Activated T-helper 17 cell treated with anti-CD3 and anti-CD28 coated beads, Interleukin-2, amount 50 U/mL, for 72 hours (primary cell): ENCODE measurements at places on chromosomes 13 and 19. TPM values are rescaled to one million over a fixed set of nuclear protein-coding genes. Genes with fewer than 3 reads are reported as not detected.

The ZNF888 gene
- total RNA-seq = 3.3 TPM

The LILRA2 gene
- not detected for total RNA-seq

The CAMSAP3 gene
- 0.37 TPM for total RNA-seq

The ZNF432 gene
- 14.7 TPM for total RNA-seq
